ENCODE measurements at places on chromosomes 12 and 14. TPM values are rescaled to one million over a fixed set of nuclear protein-coding genes. Genes with fewer than 3 reads are reported as not detected.

- peak; percentile 39 for DNase-seq
These were observed 104.6 kb downstream of the GALC start for GRCh38 chr14:87888136-87888999.

- DNase-seq: no peak
These were observed 19.7 kb upstream of the PLEKHD1 start for GRCh38 chr14:69464829-69465228.

GRCh38 chr12:92654929-92655328 lies 47.9 kb upstream of the PLEKHG7 start:
- DNase-seq: no peak

DNA sequence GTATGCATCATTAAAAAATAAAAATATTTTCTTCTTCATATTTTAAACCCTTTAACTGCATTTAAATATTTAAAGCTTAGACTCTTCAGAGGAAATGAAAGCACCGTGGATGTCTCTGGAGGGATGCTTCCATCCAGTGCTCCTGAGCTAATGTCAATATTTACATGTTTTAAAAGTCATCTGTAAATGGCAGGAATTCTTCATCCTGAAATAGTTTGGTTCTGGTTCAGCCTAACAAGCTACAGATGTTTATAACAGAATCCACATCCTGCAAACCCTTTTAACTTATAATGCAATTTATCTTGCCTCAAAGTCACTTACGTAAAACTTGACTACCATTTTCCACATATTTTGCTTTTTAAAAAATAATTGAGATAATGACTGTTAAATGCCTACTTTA lies 1207.3 kb downstream of the SLC16A7 start:
- no peak for DNase-seq

GRCh38 chr14:25034803-25035681 lies 14.9 kb downstream of the STXBP6 start:
- DNase-seq: no peak

MED6 gene
- polyA plus RNA-seq: 10.4 TPM

STXBP6 gene
- 3.8 TPM for polyA plus RNA-seq

Measured in liver (tissue), 10 donors.